ENCODE measurements at places on chromosomes 3 and 15.
A peak's percentile ranks its signal among the peaks of the same experiment; 100 is the strongest.

GRCh38 chr3:57951066-57951882 lies 56.9 kb upstream of the FLNB start:
- H3K27ac ChIP-seq: peak overlapping the region; percentile 96
- no peaks in the 10 kb centered on the region for H3K27me3 ChIP-seq
- no peak overlapping the region for H3K4me3 ChIP-seq
- peaks cover 6% of the 10 kb centered on the region for H3K4me1 ChIP-seq
- DNase-seq: peak; percentile 46

DNA sequence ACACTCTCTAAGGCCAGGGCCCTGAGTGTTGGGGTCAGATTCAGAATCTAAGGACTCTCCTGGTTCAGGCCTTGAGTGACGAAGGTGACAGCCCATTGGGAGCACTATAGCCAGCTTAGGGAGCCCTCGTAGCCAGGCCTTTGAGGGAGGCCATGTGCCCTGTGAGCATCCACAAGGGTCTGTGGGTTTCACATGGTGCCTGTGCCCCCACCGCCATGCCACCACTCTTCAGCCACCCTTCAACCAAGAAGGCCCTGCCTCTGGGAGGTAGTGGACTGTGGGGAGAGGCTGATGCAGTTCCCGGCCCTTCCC lies 37.5 kb downstream of the TSPAN3 start:
- H3K4me1 ChIP-seq: no peaks in the 10 kb centered on the region
- H3K27me3 ChIP-seq: no peaks in the 10 kb centered on the region

GRCh38 chr3:154161806-154162205 lies 40.6 kb downstream of the ARHGEF26 start:
- no peaks in the 10 kb centered on the region for H3K27me3 ChIP-seq
- no peak overlapping the region for H3K4me3 ChIP-seq
- no peaks in the 10 kb centered on the region for H3K36me3 ChIP-seq
- H3K27ac ChIP-seq: no peak overlapping the region
- DNase-seq: no peak

DNA sequence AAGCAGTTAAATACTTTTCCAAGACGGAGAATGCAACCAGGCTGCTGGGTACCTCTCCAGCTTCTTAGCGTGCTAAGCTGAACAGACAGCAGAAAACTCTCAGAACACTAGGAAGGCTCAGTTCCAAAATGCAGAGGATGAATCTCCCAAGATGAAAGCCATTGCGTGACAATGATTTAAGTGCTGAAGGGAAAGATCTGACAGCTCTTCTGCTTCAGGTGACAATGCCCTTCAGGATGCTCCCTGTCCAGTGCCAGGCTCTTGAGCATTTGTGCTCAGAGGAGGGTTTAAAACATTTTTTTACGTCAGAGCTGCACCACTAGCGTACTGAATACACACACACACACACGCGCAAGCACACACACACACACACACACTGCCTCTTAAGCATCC lies 26.3 kb downstream of the ARHGEF3 start:
- no peak overlapping the region for H3K4me3 ChIP-seq
- no peak for DNase-seq
- H3K4me1 ChIP-seq: peaks cover 18% of the 10 kb centered on the region
- H3K36me3 ChIP-seq: no peaks in the 10 kb centered on the region
- H3K27me3 ChIP-seq: no peaks in the 10 kb centered on the region

GRCh38 chr3:115099986-115100571 lies 47.0 kb downstream of the ZBTB20 start:
- peak overlapping the region; percentile 43 for H3K27ac ChIP-seq
- H3K4me3 ChIP-seq: no peak overlapping the region
- peaks cover 2% of the 10 kb centered on the region for H3K4me1 ChIP-seq
- no peaks in the 10 kb centered on the region for H3K27me3 ChIP-seq

- H3K4me1 ChIP-seq: no peaks in the 10 kb centered on the region
- H3K27me3 ChIP-seq: no peaks in the 10 kb centered on the region
- H3K4me3 ChIP-seq: no peak overlapping the region
- H3K27ac ChIP-seq: no peak overlapping the region
- no peak for DNase-seq
Observed at GRCh38 chr3:71994906-71995305, 210.0 kb upstream of the PROK2 start.

DNA sequence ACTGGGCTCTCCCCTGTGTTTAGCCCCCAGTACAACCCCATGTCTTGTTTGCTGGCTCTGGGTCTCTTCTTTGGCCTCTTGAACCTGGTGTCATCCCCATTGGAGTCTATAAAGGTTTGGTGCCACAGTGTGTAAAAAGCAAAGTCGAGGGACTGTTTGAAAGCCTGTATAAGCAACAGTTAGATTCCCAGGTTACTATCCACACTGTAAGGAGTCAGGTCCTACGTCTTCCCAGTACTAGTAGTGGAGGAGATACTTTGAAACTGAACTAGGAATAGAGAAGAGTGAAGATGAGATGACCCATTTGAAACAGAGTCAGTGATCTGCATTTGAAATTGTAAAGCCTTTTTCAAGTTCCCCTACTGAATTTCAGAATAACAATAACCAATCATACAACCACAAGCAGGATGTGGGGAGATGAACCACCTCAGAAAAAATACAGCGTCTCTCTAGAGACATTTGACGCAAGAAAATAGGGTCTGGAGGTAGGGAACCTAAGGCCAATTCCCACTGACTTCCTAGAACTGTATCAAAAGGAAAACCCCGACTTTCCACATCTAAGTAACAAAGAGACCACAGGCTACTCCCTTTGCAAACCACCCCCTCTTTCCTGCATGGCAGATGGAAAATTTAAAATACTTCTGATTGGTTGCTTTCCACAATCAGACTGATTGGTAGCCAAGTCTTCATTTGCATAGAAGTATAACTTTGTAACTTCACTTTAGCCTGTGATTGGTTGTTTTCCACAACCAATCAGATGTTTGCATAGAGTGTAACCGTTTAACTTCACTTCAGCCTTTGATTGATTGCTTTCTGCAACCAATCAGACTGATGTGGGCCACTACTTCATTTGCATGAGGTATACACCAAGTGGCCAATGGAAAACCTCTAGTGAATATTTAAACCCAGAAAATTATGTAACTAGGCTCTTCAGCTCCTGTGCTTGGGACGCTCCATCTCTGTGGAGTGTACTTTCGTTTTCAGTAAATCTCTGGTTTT lies 49.9 kb upstream of the NEDD4 start:
- no peaks in the 10 kb centered on the region for H3K36me3 ChIP-seq
- DNase-seq: no peak
- peak overlapping the region; percentile 33 for H3K27ac ChIP-seq
- peaks cover 3% of the 10 kb centered on the region for H3K4me1 ChIP-seq
- no peaks in the 10 kb centered on the region for H3K27me3 ChIP-seq
- no peak overlapping the region for H3K4me3 ChIP-seq

- peaks cover 3% of the 10 kb centered on the region for H3K4me1 ChIP-seq
- H3K4me3 ChIP-seq: no peak overlapping the region
- no peak for DNase-seq
- no peaks in the 10 kb centered on the region for H3K27me3 ChIP-seq
Observed at GRCh38 chr3:15271785-15272381, 60.5 kb downstream of the SH3BP5 start.

GRCh38 chr15:80267658-80268057 lies 15.6 kb upstream of the CTXND1 start:
- H3K27me3 ChIP-seq: no peaks in the 10 kb centered on the region
- H3K27ac ChIP-seq: no peak overlapping the region
- H3K4me1 ChIP-seq: no peaks in the 10 kb centered on the region
- no peak for DNase-seq
- no peaks in the 10 kb centered on the region for H3K36me3 ChIP-seq

DNA sequence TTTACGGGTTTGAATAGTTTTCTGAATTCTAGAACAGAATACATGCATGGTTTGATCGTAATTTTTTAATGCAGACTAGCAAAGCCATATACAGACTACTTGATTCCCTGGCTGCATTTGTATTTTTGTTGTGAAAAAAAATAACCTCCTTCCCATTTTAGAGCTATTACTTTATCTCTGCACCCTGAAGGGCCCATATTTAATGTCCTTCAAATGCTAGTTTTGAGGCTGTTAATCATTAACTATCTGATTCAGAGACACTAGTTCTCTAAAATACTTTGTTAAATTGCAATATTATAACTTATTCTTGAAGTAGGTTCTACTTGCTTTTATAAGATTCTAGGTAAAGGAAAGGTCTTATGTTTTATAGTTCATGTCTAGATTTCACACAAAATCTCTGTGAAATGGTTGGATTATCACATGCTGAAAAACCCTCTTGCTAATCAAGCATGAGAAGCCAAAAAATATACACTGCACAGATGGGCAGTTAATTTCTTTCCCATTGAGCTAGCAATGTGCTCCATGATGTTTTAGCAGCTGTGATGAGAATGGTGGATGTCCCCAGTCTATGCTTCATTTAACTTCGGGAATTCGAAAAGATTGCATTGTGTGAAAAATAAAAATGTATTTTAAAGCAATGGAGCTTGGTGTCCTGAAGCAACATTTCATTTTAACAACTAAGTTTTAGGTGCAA lies 634.0 kb upstream of the BCHE start:
- no peaks in the 10 kb centered on the region for H3K36me3 ChIP-seq
- H3K4me3 ChIP-seq: no peak overlapping the region
- DNase-seq: no peak
- no peaks in the 10 kb centered on the region for H3K27me3 ChIP-seq
- no peaks in the 10 kb centered on the region for H3K4me1 ChIP-seq

DNA sequence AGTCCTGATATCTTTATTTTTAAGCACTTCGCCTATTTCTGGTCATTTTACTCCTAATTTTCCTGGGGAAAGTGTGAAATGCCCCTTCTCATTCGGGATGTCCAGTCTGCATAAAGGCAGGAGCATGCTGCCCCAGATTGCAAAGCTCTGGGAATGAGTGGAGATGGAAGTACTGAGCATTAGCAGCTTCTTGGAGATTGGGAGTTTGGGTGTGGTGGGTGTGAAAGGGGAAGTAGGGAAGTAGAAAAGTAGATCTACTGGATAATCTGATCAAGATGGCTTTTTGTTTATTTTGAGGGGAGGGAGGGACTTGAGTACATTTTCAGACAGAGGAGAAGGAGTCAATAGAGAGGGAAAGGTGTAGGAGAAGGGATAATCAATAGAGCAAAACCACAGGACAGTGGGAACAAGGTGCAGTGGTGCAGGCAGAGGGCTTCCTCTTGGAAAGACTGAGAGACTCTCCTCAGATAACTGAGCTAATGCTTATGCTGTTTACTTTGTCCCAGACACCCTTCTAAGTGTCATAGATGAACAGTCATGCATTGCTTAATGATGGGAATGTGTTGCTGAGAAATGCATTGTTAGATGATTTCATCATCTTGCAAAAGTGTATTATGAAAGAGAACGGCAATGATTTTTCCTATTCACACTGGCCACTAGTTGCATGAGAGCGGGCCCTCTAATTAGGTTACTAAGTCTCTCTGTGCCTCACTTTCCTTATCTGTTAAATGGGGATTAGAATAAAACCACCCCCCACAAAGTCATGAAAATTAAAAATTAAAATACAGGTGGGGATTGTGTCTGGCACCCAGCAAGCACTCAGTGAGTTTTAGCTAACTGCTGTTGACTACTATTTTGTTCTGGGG lies 45.5 kb downstream of the PHLDB2 start:
- H3K27me3 ChIP-seq: no peaks in the 10 kb centered on the region
- DNase-seq: peak; percentile 63
- peaks cover 6% of the 10 kb centered on the region for H3K36me3 ChIP-seq
- peaks cover 3% of the 10 kb centered on the region for H3K4me1 ChIP-seq

DNA sequence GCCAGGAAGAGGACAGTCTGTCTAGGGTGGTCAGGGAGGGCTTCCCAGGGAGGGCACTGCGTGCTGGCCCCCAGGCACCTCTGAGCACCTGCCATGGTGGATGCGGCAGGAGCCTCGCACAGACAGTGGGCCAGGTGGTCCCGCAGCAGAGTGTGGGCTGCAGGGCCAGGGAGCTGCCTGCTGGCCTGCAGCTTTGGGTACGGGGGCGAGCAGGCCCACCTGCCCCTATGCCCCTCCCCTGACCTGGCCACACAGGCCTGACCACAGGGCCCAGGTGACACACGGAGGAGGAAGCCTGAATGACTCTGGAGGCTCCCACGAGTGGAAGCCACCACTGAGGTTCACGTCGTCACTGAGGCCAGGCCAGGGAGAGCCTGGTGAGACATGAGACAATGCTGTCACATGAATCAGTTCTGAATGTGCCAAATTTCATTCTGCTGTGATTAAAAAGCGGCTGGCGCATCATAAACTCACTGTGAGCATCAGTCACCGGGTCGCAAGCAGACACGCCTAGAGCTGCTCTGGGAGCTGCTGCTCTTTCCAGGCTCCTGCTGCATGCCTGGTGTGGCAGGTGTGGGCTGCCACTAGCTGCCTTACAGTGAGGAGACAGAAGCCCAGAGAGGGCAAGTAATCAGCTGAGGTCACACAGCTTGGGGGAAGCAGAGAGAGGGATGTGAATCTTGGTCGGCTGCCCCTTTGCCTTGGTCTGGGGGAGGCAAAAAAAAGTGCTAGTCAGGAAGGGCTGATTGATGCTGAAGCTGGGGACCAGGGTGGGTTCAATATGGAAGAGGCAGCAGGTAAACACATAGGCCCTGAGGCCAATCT lies 39.5 kb upstream of the IQSEC1 start:
- peaks cover 10% of the 10 kb centered on the region for H3K4me1 ChIP-seq
- no peaks in the 10 kb centered on the region for H3K27me3 ChIP-seq
- H3K4me3 ChIP-seq: no peak overlapping the region
- H3K36me3 ChIP-seq: no peaks in the 10 kb centered on the region
- H3K27ac ChIP-seq: no peak overlapping the region

DNA sequence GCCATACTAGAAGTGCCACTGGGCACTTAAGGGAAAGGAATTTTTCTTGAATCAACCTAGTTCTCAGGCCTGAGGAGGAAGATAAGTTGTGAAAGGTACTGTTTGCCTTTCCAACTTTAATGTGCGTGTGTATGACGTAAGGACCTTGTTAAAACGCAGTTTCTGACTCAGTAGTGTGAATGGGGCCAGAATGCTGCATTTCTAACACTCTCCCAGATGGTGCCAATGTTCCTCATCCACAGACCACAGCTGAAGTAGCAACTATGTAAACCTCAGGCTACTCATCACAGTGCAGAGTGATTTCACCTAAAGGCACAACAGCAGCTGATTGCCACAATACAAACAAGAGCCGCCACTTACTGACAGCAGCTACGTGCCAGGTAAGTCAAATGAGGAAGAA lies 103.6 kb downstream of the OTOL1 start:
- no peak overlapping the region for H3K4me3 ChIP-seq
- no peaks in the 10 kb centered on the region for H3K4me1 ChIP-seq
- H3K27me3 ChIP-seq: no peaks in the 10 kb centered on the region
- H3K36me3 ChIP-seq: no peaks in the 10 kb centered on the region
- H3K27ac ChIP-seq: no peak overlapping the region

- no peaks in the 10 kb centered on the region for H3K4me1 ChIP-seq
- DNase-seq: peak; percentile 15
- H3K36me3 ChIP-seq: no peaks in the 10 kb centered on the region
- H3K27ac ChIP-seq: no peak overlapping the region
- H3K27me3 ChIP-seq: no peaks in the 10 kb centered on the region
Observed at GRCh38 chr15:29070471-29071231, 184.9 kb downstream of the APBA2 start.

GRCh38 chr3:120846073-120846472 lies 61.9 kb upstream of the STXBP5L start:
- no peaks in the 10 kb centered on the region for H3K4me1 ChIP-seq
- no peak for DNase-seq
- no peak overlapping the region for H3K4me3 ChIP-seq
- H3K27ac ChIP-seq: no peak overlapping the region
- H3K36me3 ChIP-seq: no peaks in the 10 kb centered on the region

Measured in lung (tissue), 17 donors.